Stimulated activated CD8-positive, alpha-beta memory T cell treated with anti-CD3 and anti-CD28 coated beads, Interleukin-4, amount 100 ng/mL, for 1 hour (primary cell): ENCODE measurements at places on chromosomes 4 and X.

GRCh38 chrX:15056044-15056443 lies 182.8 kb downstream of the MOSPD2 start:
- no peak for DNase-seq

GRCh38 chr4:15677507-15677988 lies 4.1 kb upstream of the FAM200B start:
- DNase-seq, result no peak

DNA sequence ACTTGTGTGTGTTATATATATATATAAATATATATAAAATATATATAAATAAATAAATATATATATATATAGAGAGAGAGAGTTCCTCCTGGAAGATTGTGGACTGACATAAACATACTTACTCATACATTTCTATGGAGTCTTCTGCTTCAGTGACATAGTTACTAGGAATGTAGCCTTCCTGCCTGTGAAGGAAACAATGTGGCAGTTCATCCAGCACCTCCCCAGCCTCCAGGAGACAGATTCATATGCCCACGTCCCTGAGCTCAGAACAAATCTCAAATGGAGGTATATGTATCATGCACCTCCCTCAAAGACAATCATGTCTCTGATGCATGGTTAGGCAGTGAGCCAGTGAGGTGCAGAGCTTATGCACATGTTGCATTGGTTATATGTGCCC lies 11.4 kb upstream of the TIMM8A start:
- no peak for DNase-seq

- no peak for DNase-seq
Measured at GRCh38 chr4:170001011-170001744, 25.0 kb downstream of the MFAP3L start.

DNA sequence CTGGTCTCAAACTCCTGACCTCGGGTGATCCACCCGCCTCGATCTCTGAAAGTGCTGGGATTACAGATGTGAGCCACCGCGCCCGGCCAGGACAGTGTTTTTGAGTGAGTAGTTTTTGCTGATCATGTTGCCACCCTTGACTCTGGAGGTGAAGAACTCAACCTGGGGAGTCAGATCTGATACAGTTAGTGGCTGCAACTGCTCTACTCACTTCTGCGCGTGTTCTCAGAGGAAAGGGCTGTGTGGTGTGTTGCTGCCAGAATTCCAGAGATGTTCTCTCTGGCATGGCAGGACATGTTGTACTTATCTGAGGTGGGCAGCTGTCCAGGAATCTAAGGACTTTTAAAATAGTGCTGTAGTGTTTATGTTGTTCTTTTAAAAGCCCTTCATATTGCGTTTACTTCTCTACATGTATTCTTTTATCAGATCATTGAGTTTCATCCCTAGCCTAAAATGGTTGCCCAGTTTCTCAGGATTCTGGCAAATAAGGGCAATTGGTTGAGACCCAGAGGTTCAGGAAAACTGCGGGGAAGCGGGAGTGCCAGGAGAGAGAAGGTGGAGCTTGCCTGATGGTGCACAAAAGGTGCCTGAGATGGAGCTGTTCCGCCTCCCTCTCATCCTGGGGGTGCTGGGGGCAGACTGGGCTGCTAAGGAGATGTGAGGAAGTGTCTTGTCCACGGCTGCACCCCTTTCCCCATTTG lies 97.7 kb downstream of the ARHGAP10 start:
- DNase-seq, result no peak

DNA sequence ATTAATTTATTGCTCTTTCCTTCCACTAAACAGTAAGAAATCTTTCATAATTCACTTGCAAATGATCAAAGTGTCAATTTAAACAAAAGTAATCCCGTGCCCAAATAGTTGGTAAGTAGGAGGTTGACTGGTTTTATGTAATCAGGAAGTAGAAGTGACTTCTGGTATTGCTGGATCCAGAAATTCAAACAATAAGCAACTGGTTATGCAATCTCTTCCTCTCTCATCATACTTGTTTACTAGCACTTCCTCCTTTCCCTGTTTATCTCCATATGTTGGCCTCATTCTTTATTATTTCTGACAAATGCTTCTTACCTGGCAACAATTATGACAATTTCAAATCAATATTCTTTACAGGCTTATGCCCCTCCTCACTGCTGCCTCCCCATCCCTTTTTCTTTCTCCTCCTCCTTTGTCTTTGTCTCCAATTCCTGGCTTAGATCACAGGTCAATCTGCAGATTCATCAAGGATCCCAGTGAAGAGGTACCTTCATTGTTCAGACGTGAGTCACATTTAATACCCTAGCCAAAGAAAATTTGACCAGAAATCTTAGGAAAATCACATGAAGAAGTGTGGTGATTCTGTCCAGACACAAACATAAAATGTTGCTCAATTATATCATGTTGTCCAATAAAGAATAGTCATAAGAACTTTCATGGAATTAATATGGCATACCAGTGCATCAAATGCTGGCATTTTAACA lies 323.2 kb upstream of the PCDH7 start:
- DNase-seq, result no peak

- DNase-seq, result no peak
Measured at GRCh38 chr4:179097741-179098140, 1655.5 kb upstream of the AGA start.

DNA sequence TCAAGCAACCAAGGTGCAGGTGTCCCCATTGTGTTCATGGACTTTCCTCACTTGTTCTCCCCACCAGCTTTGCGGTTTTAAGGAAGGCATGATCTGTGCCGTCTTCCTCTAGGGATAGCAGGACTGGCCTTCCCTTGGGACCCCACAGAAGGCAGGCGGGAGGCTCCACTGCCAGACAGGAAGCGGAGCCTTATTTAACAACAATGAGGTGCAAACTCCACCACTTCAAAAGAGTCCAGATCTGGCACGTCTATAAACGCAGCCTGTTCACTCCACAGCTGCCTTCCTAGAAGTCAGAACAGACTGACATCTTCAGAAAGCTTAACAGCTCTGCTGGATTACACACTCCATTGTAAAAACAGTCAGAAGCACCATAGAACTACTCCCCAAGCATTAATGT lies 1.7 kb upstream of the GPR143 start:
- no peak for DNase-seq

- no peak for DNase-seq
Measured at GRCh38 chr4:159500861-159501260, 398.0 kb downstream of the RAPGEF2 start.

GRCh38 chr4:69653147-69653546 lies at the start of gene UGT2A1:
Gene UGT2A1 (minus strand): TSS chr4:69653247. CDS start chr4:69647644, 5,603 bp downstream.
- DNase-seq, result no peak

DNA sequence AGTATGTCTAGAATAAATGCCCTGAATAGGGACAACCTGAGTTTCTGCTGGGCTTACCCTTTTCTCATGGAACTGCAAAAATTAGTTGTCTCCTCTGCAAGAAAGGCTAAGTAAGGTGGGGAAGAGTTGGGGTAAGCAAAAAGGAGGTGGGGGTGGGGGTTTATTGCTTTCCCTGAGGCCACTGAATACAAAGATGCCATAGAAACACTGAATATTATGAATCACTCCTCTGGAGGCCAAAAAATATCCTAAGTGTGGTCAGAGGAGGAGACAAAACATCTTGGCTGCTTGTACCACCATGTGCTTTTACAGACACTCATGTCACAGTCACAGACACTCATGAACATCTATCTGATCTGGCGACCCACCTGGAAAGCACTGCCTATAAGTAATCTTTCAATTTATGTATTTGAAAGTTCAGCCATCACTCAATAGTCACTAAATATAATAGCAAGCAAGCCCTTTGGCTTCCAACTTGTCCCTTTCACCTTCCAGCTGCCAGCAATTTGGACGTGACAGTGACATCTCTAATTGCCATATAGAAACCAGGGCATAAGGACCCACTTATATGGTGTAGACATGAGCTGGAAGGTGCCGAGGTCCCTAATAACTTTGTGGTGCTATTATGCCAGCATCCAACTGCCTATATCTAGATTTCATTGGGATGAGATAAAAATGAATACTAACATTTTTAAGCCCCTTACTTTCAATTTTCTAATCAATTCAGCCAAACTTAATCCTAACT lies 122.7 kb upstream of the CBR4 start:
- DNase-seq, result no peak

- no peak for DNase-seq
Measured at GRCh38 chrX:2875136-2875481, 46.4 kb downstream of the GYG2 start.

DNA sequence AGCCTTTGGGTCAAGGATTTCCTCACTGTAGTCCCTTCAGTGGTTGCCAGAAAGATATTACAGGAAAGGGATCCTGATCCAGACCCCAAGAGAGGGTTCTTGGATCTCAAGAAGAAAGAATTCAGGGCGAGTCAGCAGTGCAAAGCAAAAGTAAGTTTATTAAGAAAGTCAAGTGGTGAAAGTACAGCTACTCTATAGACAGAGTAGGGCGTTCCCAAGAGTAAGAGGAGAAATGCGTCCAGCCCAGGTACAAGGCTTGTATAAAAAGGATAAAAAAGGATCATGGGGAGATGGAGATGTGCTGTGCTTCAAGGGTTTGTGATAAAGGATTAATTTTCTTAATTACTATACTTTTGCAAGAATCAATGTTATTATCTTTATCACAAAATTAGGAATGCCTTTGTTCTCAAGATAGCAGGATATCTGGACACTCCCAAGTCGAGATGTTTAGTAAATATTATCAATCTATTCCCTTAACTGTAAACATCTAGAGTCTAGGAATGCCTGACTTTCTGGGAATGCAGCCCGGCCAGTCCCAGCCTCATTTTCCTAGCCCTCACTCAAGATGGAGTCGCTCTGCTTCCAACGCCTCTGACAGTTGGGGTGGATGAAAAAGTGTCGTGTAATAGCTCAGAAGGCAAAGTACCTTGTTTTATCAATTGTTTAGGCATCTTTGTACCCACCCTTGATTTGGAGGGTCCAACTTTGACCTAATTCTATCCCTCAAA lies 360.7 kb downstream of the GPM6A start:
- no peak for DNase-seq

- DNase-seq, result no peak
Measured at GRCh38 chrX:56995271-56995994, at the start of gene SPIN3. Gene SPIN3 (minus strand): TSS chrX:56995541. CDS start chrX:56994947, 594 bp downstream.

GRCh38 chr4:145230726-145231125 lies 50.3 kb upstream of the OTUD4 start:
- DNase-seq, result no peak

- DNase-seq, result no peak
Measured at GRCh38 chr4:337932-338758, 531 bp downstream of the ZNF141 start.
